ENCODE measurements at places on chromosomes 3 and 15.

GRCh38 chr3:158269942-158270341, 160.1 kb downstream of the RSRC1 start:
- DNase-seq, result no peak

DNA sequence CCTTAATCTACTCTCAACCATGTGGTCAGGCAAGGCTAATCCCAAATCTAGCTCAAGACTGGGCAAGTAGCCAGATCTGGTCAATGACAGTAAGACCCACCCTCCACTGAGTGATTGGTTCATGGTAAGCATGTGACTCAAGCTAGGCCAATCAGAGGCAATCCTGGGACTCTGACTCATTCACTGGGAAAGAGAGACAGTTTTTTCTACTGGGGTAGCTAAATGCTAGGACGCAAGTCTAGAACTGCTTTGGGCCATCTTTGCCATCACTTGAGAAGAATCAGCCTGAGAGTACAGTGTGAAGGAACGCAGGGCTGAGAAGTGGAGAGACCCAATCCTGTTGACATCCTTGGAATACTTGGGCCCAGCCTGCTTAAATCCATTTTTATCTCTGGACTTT, 9.4 kb upstream of the RAD18 start:
- DNase-seq, result no peak

GRCh38 chr15:58544756-58545155, 113.0 kb downstream of the LIPC start:
- DNase-seq, result no peak

- no peak for DNase-seq
Observed at GRCh38 chr3:37115446-37115845, 58.9 kb downstream of the LRRFIP2 start.

DNA sequence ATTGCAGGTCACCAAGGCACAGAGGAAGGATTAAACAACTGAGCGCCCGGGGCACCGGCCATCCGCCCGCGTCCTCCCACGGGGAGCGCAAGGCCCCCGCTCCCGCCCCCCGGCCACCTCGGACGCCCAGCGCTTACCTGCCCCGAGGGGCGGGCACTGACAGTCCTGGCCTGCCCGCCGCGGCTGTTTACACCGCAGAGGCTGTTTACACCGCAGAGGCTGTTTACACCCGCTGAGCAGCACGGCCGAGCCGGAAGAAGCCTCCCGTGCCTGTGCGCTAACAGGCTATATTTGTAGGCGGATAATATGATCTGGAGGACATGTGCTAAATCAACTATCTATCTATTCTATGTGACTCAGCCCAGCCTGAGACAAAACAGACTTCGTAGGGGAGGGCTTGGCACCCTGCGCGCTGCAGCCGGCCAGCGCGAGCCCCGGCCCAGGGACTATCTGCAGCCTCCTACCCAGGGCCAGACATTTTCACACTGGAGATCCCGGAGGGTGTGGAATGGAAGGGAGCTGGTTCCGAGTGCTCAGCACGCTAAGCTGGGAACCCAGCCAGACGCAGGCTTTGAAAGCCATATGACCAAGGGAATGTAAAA, at the start of gene LRRC2:
Gene LRRC2, minus strand, starts transcription at position 263 of the 602 bp plus-strand sequence. CDS start 14,711 bp downstream, outside the sequence.
- no peak for DNase-seq

GRCh38 chr3:14228681-14229470, 50.3 kb downstream of the LSM3 start:
- no peak for DNase-seq

- DNase-seq, result no peak
Observed at GRCh38 chr3:142209655-142210054, 15.7 kb downstream of the GK5 start.

DNA sequence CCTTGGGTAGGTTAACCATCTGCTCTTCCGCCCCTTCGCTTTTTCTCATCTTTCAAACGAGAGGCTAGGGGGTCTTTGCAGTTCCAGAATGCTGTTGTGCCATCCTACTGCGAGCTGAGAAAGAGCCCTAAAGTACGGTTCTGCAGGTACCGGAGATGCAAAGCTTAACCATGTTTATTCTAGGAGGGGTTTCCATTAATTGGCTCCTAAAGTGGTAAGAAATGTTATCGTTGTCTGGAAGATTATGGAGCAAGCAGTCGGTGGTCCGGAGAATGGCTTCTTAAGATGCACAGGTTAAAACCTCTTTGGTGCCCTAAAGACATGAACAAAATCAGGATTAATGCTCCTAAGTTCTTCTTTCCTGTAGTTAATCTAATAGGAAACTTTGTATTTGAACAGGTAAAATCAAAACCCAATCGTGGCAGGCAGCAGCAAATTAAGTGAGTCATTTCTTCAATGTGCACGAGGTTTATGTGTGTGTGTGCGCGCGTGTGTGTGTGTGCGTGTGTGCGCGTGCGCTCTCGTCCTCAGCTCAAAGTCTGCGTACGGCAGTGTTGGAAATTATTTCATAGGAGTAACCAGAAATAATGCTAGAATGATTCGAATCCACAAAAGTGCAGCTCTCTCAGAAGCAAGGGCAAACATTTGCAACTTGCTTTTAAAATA, 772 bp downstream of the FAM81A start:
- DNase-seq, result no peak

- DNase-seq, result no peak
Observed at GRCh38 chr3:48222616-48223513, at the start of gene CAMP. Gene CAMP (plus strand): TSS chr3:48223495. CDS start chr3:48223512, 17 bp downstream.

- no peak for DNase-seq
Observed at GRCh38 chr3:40846451-40846850, 321.7 kb downstream of the ZNF621 start.

DNA sequence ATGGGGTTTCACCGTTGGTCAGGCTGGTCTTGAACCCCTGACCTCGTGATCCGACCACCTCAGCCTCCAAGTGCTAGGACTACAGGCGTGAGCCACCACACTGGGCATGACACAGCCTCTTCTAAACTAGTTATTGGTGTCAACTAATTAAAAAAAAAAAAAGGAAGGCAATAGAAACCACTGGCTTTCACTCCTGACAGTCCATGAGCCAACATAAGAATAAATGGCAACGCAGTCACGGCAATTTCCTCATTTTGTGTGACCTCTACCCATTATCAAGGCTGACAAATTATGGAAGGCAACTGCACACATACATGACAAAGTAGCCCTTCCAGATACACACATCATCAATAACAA, 5.9 kb downstream of the ARHGEF3 start:
- no peak for DNase-seq

GRCh38 chr15:70533931-70534742, 229.2 kb downstream of the UACA start:
- no peak for DNase-seq

DNA sequence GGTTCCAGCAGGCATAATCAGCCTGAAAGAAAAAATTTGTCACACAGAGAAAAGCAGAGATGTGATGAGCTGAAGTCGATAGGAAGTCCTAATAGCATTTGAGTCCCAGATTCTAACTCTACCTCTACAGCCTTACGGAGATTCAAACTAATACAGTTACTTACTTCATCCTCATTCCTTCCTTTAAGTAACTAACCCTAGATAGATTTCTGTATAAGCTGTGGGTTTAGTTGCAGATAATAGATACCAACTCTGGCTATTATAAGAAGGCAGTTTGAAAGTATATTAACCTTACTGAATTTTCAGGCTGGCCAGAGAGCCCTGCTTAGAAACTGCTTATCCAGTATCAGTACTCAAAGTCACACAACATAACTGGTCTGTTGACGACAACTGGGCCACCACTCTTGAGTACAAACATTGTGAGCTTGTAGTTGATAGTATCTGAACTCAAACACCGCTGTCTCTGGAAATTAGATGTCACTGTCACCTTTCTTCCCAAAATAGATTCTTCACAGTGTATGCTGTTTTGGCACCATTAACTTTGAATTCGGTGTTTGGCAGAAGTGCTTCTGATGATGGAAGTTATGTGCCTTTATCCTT, 484.3 kb downstream of the DIPK2A start:
- DNase-seq, result no peak

DNA sequence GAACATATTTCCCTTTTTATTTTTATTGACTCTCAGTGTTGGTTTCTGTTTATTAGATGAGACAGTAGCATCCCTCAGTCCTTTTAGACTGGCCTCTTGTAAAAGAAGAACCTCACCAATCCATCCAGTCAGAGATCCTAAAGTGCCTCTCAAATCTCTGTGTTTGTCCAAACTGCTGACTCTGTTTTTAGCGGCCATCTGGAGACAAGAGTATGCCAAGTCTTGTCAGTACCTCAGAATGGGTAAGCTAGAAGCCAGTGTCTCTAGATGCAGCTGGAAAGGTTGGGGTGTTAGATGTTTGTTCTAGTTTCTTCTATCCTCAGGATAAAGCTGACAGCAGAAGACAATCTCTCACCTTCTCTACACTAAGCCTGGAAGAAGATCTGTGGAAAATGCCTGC, 537.7 kb upstream of the ZNF385D start:
- DNase-seq, result no peak

DNA sequence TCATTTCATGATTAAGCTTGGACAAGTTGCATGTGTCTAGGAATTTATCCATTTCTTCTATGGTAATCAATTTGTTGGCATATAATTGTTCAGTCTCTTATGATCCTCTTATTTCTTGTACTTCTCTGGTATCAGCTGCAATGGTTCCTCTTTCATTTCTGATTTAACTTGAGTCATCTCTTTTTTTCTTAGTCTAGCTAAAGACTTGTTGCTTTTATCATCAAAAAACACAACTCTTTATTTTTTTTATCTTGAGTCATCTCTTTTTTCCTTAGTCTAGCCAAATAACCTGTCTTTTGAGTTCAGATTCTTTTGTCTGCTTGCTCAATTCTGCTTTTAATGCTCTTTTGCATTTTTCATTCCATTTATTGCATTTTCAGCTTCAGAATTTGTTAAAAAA, 37.3 kb downstream of the UBE3A start:
- DNase-seq, result no peak

GRCh38 chr3:185042312-185043050, 110.4 kb downstream of the C3orf70 start:
- DNase-seq, result no peak

- no peak for DNase-seq
Observed at GRCh38 chr3:62992520-62992919, 117.3 kb upstream of the CADPS start.

DNA sequence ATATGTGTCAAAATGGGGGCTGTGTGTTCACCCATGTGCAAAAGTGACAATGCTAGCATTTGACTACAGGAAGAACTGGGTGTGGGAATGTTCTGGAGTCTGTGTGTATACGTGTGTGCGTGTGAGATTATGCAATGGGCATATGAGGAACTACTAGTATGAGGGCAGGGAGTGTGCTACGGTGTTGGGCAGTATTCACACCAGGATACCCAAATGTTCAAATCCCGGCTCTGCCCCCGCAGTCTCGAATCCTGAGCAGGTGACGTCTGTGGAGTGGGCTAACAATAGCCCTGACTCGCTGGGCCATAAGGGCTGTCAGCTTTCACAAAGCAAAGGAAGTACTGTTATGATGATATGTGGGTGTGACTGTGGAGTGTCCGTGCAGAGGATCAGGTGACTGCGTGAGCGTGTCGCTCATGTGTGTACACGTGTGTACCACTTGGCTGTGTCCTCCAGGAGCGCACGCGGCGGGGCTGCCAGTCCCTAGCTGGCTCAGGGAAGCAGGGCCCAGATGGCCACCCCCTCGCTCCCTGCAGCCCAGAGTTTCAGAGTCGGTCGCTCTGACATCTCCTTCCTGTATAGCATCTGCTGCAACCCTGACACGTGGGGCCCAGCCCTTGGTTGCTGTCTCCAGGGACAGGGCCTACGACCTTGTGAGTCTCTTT, 27.2 kb downstream of the IQSEC1 start:
- DNase-seq, result no peak

- no peak for DNase-seq
Observed at GRCh38 chr15:87211547-87211946, 1045.0 kb downstream of the NTRK3 start.

DNA sequence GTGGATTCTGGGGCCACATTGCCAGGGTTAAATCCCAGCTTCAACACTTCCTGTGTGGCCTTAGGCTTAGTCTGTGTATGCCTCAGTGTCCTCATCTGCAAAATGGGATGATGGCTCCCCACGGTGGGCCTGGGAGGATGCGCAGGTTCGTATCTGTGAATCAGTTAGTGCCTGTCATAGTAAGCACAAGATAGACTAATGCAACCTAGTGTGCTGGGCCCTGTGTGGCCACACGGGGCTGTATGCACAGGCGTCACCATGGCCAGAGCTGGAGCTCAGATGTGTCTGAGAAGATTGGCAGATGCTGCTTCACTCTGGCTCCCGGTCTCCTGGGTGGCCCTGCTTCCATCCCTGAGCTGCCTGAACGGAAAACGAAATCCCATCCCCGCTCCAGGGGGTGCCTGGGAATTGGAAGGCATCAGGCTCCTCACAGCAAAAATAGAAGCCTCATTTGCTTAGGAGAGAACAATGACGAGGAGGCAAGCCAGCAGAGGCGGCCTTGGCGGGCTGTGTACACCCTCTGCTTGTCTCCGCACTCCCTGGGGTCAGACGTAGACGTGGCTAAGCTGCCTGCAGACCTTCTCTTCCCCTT, 103.6 kb downstream of the APBA2 start:
- no peak for DNase-seq

DNA sequence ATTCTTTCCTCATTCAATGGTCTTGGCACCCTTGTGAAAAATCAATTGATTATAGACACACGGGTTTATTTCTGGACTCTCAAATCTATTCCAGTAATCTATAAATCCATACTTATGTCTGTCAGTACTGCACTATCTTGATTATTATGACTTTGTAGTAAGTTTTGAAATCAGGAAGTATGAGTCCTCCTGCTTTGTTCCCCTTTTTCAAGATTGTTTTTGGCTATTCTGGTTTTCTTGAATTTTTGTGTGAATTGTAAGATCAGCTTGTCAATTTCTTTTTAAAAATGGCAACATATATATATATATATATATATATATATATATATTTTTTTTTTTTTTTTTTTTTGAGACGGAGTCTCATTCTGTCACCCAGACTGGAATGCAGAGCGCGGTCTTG, 32.3 kb upstream of the CFAP20DC start:
- DNase-seq, result no peak

DNA sequence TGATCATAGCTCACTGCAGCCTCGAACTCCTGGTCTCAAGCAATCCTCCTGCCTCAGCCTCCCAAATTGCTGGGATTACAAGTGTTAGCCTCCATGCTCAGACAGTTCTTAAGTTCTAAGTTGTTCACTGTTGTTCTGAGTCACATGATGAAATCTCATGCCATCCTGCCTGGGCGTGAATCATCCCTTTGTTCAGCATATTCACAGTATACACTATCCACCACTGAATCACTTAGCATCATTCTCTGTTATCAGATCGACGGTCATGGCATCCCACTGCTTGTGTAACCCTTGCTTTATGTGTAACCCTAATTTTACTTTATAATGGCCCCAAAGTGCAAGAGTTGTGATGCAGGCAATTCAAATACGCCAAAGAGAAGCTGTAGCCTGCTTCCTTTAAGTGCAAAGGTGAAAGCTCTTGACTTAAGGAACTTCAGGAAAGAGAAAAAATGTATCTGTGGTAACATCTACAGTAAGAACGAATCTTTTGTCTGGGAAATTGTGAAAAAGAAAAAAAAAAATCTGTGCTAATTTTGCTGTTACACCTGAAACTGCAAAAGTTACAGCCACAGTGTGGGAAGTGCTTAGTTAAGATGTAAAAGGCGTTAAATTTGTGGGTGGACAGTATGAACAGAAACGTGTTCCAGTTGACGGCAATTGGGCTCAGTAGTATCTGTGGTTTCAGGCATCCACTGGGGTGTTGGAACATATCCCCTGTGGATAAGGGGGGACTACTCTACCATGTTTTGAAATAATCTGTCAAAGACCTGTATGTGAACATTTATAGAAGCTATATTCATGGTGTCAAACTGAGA, 80.6 kb downstream of the PCOLCE2 start:
- DNase-seq, result no peak

Measured in T follicular helper cell (primary cell).